ENCODE measurements at places on chromosomes 1 and 21. TPM values are rescaled to one million over a fixed set of nuclear protein-coding genes. Genes with fewer than 3 reads are reported as not detected.

DNA sequence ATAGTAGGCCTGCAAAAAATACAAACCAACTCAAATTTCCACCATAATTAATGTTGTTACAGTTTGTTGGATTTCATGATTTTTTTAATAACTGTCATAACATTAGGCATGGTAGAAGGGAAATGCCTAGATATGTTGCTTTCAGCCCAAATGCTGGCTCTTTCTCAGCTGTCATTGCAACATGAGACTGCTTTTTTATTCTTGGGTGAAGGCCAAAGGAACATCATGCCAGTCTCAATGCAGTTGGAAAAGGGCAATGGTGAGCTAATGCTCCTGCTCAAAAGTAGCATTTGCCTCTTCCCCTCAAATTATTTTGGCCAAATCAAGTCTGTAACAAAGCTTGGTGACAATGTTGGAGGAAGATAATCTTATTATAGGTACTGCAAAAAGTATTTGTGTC lies 877.7 kb upstream of the PRMT6 start:
- DNase-seq = no peak

- no peak for DNase-seq
Measured at GRCh38 chr1:231656741-231657140, 30.2 kb downstream of the DISC1 start.

CD2 gene
- 111 TPM for total RNA-seq

GRCh38 chr1:57874418-57874877 lies 450.6 kb upstream of the DAB1 start:
- DNase-seq = no peak

DNA sequence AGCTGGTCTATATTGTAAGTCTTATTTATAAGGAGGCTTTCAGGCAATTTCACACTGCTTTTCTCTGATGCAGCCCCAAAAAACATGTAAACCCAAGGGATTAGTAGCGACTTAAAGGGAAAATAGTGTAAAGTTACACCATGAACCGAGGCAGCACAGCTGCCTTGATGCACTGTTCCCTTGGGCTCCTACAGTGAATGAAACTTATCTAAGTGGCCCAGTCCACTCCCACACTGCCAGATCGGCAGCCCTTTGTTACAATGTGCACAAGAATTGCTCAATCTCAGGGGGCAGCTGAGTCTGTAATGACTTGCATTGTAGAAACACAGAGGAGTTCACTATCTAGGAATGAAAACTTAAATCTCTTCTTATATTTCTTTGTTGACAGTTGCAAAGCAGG lies 120.8 kb upstream of the ADGRL2 start:
- DNase-seq = no peak

KLHDC8A gene
- not detected for total RNA-seq

- DNase-seq = no peak
Measured at GRCh38 chr1:112866151-112866550, 89.8 kb downstream of the SLC16A1 start.

ACOT7 gene
- 3.3 TPM for total RNA-seq

DNA sequence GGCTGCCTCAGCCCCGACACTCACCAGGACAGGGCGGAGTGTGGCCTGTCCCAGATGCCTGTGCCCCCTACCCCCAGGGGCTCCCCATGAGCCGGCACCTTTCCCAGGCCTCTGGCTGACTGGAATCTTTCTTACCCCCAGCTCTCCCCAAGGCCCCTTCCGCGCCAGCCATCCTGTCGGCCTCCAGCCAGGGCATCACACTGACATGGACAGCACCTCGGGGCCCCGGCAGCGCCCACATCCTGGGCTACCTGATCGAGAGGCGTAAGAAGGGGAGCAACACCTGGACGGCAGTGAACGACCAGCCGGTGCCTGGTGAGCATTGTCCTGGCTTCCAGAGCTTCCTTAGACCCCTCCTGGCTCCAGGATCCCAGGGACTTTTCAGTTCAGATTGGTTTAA lies 26.5 kb downstream of the IGFN1 start:
- no peak for DNase-seq

GRCh38 chr1:94411237-94411636 lies 7.0 kb upstream of the ABCD3 start:
- DNase-seq = no peak

DNA sequence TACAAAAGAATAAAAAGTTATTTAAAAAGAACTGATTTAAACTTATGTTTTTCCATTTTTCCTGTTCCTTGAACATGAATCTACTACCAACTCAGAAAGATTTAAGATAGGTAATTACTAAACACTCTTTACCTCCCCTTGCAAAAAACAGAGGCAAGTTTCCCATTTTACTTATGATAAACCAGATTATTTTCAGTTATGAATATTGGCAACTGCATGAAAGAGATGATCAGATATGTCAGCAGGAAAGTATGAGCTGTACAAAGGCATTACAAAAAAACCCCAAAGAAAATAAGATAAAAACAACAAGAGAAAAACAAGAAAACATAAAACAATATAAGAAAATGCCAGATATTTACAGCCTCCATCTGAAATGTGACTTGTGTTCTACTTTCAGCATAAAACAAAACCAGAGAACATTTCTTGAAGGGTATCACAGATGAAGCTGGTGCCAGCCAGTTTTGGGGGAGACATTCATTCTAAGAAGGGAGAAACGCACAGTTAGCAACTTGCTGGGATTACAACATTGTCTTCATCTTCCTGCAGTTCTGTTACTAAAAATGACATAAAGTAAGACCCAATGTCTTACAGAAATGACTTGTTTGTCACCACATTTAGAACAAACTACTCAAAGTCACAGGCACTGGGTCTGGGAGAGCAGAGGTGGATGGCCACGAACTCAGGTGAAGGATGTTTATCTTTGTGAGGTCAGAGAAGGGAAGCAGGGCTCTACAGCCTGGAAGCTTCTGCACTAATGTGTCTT lies 19.1 kb downstream of the ZC3H12A start:
- DNase-seq = no peak

DNA sequence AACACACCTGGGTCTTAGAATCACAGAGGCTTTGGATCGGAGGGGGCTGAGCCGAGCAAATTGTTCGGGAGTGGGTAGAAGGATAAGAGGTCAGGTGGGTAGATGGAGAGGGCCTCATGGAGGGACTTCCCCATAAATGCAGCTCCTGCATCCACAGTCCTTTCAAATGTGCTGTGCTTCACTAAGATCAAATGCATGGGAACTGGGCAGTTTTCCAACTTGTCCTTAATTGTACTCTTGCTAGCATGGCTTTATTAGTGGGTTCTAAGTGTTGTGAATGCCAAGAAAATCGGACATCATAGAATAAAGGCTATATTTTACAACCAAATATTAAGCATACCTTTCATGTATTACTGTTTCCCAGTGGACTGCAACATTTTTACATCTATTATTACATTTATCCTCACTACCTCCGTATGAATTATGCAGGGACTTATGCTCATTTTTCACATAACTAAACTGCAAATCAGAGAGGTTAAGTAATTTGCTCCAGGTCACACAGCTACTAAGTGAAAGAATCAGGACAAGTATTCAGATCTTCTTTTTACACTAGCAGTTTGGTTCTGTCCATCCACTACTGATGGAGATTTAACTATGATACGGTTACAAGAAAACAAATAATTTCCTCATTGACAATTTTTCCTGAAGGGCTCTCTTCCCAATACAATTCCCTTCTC lies 174.5 kb upstream of the RUNX1 start:
- no peak for DNase-seq

DNA sequence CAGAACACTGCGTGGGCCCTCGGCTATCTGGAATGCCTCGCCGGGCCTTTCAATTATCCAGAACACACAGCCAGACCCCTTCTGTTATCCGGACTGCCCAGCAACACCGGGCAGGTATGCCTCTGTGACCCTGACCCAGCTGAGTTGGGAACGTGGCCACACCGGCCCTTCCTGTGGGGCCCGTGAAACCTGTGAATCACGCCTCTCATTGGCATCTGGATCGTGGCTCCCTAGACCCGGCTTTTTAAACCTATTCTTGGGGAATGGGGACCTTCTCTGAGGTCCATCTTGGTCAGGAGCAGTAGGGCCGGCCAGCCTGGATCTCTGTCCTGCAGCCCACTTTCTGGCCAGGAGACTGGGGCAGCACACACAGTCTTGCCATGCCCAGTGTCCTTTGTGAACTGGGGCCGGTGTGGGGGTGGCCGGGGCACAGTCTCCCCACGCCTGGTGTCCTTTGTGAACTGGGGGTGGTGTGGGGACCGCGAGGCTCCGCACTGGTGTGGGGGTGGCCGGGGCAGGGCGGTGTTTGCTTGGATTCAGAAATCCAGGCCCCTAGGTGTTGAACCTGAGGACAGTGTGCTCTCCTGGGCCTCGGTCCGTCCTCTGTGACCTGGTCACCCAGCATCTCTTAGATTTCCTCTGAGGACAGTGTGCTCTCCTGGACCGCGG lies 11.1 kb downstream of the COL18A1 start:
- DNase-seq = no peak

DNA sequence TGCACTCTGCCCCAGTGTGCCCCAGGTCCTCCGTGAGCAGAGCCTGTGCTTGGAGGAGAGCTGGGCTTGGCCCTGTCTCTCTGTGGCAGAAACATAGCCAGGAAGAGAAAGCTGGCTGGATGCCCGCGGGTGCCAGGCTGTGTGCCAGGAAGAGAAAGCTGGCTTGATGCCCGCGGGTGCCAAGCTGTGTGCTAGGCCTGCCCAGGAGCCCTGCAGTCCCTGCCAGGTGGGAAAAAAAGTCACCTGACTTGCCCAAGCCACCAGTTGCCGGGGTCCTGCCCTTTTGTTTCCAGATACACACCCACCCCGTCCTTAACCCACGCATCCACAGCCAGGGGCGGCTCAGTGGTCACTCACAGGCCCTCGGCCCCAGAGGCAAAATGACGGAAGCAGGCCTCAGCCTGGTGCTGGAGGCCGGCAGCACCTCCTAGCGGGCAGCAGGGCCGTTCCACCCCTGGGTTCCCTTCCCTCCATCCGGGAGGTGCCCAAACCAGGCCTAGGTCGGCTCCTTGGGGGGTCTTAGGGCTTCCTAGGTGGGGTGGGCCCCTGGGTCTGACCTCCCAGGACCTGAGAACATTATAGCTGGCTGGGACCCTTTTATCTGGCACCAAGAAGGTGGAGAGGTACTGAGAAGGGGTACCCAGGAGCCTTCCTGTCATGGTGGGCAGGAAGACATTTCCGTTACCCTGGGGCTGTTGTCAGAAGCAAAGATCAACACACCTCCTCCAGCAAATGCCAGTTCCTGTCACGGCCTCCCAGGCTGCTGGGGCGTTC lies 9.1 kb downstream of the ITGB2 start:
- DNase-seq = peak; percentile 78

SV2A gene
- 3.1 TPM for total RNA-seq

DNA sequence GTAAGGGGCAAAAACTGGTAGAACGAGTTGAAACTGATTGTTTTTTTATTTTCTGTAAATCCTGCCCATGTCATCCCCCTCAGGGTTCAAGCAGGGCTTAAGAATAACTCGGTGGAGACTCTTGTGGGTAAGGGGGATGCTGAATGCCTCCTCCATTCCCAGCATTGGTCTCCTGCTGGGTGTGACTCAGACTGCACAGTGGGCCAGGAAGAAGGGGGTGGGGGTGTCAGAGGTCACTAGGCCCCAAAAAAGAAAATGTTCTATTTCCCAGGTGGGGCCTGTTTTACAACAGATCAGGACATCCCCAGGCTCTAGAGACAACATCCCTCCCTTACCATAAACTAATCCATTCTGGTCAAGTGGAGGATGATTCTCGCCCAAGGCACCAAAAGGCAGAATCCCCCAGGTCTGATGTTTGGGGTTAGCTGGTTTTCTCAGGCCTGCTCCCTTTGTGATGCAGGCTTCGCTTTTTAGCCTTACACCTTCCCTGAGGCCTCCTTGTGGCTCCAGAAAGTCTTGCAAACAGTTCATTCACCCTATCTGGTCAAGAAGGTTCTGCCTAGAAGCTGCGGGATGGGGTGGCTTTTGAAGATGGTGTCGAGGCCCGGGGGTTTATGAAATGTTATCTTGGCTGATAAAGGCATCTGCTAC lies 10.7 kb upstream of the GRHL3 start:
- DNase-seq = no peak

DNA sequence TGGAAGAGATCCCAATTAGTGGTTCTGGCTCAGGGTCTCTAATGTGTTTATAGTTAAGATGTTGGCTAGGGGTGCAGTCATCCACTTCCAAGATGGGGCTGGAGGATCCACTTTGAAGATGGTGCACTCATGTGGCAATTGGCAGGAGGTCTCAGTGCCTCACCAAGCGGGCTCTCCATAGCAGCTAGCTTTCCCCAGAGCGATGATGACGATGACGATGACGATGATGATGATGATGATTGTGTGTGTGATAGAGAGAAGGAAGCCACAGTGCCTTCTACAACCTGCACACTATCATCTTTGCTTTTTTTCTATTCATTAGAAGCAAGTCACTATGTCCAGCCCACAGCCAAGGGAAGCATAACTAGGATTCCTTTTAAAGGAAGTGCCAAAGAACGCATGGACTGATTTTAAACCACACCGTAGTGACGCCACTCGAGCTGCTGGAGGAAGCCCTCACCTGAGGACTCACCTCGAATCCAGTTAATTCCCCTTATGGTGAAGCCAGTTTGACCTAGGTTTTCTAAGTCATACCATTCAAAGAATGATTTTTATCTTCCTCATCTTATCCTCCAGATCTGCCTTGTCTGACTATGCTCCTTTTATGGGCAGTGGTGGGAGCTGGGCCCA lies 49.4 kb downstream of the SRRM1 start:
- DNase-seq = no peak

DNA sequence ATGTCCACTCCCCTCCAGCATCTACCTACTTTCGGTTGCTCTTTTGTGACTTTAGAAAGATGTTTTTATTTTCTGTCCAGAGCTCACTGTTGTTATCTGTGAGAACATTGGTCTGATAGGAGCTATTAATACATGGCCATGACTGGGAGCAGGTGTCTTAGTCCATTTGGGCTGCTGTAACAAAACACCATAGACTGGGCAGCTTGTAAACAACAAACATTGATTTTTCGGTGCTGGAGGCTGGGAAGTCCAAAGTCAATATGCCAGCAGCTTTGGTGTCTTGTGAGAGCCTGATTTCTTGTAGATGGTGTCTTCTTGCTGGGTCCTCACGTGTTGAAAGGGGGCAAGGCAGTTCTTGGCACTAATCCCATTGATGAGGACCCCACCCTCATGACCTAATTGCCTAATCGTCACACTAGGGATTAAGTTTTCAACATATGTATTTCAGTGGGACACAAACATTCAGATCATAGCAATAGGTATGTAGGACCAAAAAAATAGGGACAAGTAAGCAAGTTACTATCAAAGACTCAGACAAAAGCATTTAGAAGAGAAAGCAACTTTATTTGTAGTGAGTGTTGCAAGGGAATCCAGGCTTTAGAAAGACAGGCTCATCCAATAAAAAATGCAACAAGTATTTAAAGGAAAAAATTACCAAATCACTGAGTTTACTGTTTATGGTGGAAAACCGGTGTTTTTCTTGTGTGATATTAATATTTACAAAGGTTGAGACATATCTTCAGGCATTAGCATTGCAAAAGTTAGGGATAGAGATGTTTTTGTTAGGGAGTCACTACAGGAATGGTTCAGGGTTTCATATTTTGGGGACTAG lies 55.2 kb upstream of the WDR26 start:
- DNase-seq = no peak

APOBEC4 gene
- total RNA-seq = not detected

GRCh38 chr1:29416267-29417146 lies 180.2 kb downstream of the PTPRU start:
- no peak for DNase-seq

SHISAL2A gene
- total RNA-seq = 49.8 TPM
